Left renal pelvis (tissue), 4 donors: ENCODE measurements at places on chromosomes 16 and 17.

DNA sequence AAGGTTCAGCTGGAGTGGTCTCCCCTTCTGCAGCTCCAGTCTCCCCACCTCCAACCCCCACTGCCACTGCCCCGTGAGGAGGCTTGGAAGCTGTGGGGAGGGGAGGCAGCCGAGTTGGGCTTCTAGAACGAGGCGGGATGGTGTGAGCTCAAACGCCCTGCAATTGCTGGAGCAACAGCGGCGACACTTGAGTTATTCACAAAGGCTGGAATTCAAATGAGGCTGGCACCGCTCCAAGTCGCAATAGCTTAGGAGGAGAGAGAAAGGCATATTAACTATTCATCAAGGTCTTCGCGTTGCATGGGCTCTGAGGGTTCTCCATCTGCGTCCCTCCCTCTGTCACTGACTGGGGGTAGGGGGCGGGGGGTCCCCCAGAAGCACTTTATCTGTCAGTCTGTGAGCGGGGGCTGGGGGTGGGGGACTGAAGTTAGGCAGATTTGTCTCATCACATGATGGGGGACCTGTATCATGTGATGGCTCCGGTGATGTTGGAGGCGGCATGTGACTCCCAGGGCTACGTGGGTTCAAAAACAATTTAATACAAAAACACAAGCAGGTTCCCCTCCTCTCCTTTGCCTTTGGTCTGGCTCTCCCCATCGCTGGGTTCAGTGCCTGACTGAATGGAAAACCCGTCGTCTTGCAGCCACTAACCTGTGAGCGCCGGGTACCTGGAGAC is 70.5 kb downstream of the RBBP6 start:
- DNase-seq = peak; percentile 39

DNA sequence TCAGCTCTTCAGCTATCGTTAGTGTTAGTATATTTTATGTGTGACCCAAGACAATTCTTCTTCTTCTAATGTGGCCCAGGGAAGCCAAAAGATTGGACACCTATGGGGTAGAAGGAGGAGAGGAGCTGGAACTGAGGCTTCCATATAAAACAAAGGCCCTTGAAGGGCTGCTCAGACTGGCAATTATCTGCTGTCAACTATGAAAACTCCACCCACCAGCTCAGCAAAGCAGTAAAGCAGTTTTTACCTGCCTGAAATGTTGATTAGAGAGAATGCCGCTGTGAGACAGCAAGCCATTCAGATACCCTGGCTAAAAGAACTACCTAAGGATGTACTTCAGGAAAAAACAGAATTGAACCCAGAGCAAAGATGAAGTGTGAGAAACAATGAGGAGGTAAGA is 45.9 kb upstream of the GNAO1 start:
- no peak for DNase-seq

GRCh38 chr17:15909481-15909991 is 35.4 kb upstream of the ADORA2B start:
- no peak for DNase-seq

DNA sequence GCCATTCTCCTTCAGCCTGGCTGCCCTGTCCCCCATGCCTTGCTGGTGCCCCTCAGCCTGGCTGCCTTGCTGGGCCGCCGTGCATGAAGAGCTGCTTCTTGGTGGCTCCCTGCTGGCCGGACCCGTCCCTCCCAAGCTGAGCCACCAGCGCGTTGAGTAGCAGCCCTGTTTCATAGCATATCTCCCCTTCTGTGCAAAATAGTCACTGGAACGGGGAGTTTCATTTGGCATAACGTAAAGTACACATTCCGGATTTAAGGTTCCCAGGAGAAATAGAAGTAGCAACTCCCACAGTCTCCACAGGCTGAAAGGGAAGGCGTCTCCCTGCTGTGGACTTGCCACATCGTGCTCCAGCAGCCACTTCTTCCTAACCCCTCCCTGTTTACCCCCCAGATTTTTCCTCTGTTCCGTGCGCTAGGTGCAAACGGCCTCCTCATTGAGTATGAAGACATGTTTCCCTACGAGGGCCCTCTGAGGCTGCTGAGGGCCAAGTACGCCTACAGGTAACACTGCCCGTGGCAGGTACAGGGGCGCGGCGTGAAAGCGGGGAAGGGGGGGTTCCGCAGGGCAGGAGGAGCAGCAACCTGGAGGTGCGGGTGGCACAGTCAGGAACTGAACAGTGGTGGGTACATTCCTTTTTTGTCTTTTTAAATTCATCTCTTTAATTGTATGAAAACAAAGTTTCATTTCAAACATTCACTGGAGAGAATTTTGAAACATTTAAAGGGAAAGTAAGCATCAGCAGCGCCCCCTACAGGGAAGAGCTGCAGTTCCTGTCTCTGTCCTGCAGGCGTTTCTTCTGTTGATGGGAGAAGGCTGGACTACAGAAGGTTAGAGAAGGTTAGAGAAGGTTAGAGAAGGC is 5.8 kb upstream of the OGFOD3 start:
- no peak for DNase-seq

- DNase-seq = peak; percentile 84
Observed at GRCh38 chr16:67247192-67248072, at the start of gene FHOD1. FHOD1 (minus strand) TSS chr16:67247481; CDS start chr16:67247410, 71 bp downstream.

- DNase-seq = no peak
Observed at GRCh38 chr17:79023886-79024771, at the start of gene C1QTNF1. C1QTNF1 (plus strand) TSS chr17:79024169; CDS start chr17:79043969, 19,800 bp downstream.

GRCh38 chr17:80104321-80104955 is 3.1 kb downstream of the GAA start:
- no peak for DNase-seq

DNA sequence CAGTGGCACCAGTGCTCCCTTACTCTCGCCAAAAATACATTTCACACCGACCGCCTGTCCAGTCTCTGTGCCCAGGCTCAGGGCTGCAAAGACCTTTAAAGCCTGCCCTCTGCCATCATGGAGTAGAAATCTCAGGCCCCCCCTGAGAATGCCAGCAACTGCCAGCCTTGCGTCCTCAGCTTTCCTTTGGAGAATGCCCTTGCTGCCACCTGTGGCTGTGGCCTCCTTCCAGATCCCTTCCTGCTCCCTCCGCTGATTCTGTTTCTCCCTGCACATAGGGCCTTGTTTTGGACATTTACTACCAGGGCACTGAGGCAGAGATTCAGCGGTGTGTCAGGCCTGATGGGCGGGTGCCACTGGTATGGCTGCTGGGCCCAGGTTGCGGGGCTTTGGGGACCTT is 13.2 kb downstream of the FCSK start:
- no peak for DNase-seq

DNA sequence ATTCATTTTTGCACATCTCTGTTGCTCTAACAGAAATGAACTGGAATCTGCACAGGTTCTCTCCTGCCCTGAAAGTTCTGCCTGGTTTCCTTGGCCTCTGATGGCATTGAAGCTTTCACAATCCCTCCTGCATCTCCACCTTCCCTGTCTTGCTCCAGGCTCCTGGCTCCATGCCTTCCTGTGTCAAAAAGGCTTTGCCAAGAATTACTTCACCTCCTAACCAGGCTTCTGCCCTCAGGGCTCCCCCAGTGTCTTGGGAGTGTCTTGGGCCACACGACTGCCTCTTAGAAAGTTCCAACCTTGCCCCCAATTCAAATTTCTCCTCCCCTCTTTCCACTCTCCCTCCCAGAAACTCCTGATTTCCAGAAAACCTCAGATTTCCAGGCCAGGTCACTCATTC is 37.0 kb upstream of the DNAH9 start:
- no peak for DNase-seq

GRCh38 chr16:20798364-20798763 is 7.9 kb downstream of the ERI2 start:
- no peak for DNase-seq

DNA sequence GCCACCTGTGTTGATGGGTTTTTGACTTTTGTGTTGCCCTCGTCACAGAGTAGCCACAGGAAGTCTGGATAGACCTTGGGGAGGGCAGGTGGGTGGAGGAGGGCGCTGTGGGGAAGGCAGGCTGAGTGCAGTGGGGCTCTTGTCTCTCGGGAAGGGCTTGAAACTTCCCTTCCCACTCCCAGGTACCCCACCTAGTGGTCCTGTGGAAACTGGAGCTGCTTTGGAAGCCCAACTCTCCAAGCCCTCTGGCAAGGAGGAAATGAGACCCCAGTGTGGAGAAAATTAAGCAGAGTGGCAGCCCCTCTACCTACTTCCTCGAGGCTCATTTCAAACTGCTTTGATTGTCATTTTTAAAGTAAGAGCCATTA is 9.2 kb downstream of the CA5A start:
- no peak for DNase-seq

GRCh38 chr17:42072323-42073187 is 22.2 kb upstream of the C17orf113 start:
- no peak for DNase-seq

GRCh38 chr17:7857713-7858521 is at the start of gene CYB5D1:
CYB5D1 (plus strand) TSS chr17:7858003; CDS start chr17:7858135, 132 bp downstream.
- no peak for DNase-seq

GRCh38 chr16:55592306-55592705 is 25.8 kb downstream of the CAPNS2 start:
- no peak for DNase-seq

GRCh38 chr17:17978481-17979424 is 6.1 kb downstream of the DRC3 start:
- no peak for DNase-seq

GRCh38 chr17:65572581-65573281 is 11.3 kb upstream of the AXIN2 start:
- DNase-seq = no peak

DNA sequence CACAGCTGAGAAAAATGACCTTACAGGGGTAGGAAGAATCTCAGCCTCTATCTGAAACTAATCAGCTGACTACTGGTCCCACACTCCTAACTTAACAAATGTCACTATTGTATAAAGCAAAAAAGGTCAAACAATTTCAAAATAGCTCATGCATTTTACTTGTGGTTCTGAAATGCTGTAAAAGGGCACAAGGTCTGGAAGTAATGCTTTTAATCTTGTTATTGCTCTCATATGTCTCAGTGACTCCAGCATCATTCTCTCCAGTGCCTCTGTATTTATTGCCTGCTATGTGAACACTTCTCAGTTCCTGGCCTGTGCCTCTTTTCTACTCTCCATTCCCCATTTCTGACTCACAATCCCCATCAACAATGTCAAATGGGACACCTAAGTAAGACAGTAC is 937.7 kb downstream of the CDH11 start:
- DNase-seq = no peak

- no peak for DNase-seq
Observed at GRCh38 chr17:19752216-19753050, 4.3 kb upstream of the ALDH3A1 start.

DNA sequence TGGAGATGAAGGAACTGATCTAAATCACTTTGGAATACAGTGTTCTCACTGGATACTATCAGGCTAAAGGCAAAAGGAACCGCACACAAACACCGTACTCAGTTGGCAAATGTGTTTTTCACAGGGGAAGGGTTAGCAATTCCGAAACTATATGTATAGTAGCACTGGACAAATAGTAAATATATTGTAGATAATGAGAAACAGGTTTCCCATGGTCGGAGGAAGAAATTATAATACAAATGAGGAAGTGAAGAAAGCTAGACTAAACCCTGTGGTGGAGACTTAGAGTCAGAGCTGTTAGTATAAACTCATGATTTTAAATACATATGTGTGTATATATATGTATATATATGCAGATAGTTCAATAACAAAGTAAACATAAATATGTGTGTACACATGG is 414.1 kb upstream of the SALL1 start:
- DNase-seq = no peak

DNA sequence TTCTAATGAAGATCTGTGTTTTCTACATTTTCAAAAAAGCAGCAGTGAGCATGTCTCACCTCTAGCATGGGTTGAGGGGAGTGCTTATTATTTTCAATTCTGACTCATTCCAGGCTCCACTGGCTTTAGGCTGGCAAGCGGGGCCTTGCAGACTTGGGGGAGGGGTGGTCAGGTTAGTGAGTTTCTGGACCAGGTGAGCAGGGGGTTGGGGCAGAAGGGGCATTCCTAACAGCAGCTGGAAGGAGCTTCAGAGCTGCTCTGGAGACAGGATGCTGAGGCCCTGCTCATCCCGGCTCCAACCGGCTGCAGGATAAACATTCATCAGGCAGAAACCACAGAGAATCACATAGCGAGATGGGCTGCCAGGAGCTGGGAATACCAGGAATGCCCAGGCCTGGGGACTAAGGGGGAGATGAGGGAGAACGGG is 10.5 kb upstream of the KRT19 start:
- DNase-seq = no peak

DNA sequence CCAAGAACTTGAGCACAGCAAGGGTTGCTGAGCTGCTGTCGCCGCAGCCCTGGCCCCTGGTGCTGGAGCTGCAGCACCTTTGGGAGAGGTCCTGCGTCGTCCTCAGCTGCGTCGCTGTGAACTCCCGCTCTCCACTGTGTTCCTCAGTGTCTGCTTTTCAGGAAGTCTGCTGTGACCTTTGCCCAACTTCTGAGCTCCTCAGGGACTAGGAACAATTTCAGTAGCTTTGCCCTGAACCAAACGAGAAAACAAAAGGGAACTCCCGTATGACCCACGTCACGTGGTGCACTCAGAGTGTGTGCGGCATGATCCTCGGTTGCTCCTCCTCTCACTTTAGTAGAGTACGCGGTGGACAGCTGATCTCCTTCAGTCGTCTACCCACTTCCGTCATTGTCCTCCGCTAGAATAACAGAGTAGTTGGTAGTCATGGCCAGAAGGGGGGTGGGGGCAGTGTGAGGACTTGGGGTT is 44.2 kb downstream of the WDR45B start:
- no peak for DNase-seq

DNA sequence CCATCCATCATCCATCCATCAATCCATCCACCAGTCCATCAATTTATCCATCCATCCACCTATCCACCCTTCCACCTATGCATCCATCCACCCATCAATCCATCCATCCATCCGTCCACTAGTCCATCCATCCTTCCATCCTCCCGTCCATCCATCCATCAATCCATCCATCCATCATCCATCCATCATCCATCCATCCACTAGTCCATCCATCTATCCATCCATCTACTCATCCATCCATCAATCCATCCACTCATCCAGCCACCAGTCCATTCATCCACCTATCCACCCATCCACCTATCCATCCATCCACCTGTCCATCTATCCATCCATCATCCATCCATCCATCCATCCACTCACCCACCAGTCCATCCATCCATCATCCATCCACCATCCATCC is 39.9 kb upstream of the SSTR5 start:
- DNase-seq = no peak

GRCh38 chr17:17606416-17607000 is 15.0 kb upstream of the PEMT start:
- DNase-seq = no peak

DNA sequence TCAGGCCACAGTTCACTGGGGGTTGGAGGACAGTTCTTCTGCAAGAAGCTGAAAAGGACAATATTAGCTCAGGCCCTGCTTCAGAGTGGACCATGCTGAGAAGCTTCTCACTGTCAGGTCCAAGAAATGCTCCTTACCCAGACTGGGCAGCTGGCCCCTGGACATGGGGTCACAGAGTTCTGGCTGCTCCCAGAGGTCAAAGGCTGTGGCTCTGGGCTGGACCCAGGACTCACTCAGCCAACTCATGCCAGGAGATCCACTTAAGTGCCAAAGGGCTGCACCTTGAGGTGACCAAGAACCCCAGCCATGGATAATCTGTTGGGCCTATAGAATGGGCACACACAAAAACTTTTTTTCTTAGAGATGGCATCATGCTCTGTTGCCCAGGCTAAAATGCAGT is 4.0 kb downstream of the CES2 start:
- no peak for DNase-seq
